Cerebellar cortex (tissue), 1 donor: ENCODE measurements at places on chromosomes 12 and 14.

- no peak for DNase-seq
Measured at GRCh38 chr12:49344486-49345050, 2.1 kb upstream of the DNAJC22 start.

- no peak for DNase-seq
Measured at GRCh38 chr14:71526388-71526787, 405.8 kb upstream of the RGS6 start.

GRCh38 chr12:103814436-103814835 is 26.6 kb downstream of the NT5DC3 start:
- DNase-seq: no peak

- DNase-seq: no peak
Measured at GRCh38 chr12:53568809-53569557, 57.2 kb downstream of the ATF7 start.

- DNase-seq: peak; percentile 68
Measured at GRCh38 chr12:26614011-26614616, 218.9 kb downstream of the ITPR2 start.

GRCh38 chr12:25424211-25424731 is 128.8 kb downstream of the LMNTD1 start:
- no peak for DNase-seq

DNA sequence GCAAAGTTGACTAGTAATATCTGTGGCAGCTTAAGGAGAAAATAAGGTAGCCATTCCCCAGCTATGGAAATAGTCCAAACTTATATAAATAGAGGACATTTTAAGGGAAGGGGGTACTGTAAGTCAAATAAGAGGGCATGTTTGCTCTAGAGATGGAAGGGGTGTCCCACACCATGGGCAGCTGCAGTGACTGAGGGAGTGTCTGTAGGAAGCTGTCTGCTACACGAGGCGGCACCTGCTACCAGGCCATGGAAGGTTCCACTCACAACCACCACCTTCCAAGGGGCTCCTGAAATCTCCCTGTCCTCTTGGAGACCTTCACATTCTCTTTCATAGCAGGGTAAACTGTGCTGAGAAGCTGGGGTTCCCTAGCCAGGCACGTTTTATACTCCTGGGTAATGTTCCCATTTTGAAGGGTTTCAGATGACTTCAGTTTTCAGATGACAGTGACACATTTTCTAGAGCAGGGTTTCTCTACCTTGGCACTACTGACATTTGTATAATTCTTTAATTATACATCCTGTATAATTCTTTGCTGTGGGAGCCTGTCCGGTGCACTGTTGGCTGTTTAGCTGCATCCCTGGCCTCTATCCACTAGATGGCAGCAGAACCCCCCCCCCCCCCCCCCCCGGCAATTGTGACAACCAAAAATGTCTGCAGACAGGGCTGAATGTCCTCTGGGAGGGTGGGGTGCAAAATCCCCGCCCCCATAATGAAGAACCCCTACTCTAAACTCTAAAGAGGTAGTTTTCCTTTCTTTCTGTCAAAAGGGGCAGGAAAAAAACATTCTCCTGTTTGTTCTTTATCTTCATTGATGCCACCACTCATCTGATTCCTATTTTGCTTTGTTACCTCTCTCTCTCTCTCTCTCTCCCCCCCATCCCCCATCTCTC is 11.6 kb upstream of the SMCO2 start:
- no peak for DNase-seq

DNA sequence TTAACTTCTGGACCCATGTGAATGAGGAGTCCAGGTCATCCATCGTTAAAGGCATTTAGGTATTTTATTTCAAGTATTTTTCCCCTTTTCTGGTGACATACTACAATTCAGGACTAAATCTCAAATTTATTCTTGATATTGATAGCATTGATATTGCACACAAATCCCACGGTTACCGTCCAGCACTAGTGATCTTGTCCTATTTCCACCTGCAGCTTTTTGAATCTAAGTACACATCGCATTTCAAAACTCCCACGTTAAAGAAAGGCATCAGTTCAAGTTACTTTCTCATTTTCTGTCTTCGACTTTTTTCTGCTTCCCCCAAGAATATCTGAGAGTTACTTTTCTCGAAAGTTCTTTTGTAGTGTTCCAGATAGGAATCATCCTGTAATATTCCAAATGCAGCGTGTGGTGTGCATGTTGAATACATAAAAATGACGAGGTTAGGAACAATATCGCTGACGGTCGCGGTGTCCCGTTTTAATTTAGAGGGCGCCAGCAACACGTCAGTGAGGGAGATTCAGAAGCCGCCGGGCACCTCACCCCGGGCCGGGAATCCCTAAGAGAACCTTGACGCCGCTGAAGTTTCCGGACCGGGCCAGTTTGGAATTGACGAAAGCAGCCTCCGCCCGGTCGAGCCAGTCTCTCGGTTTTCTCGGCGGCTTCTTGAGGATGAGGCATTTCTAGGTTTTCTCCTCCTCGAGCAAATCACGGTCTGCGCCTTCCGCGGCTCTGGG is 569 bp upstream of the RGS6 start:
- peak; percentile 6 for DNase-seq

GRCh38 chr12:104280717-104281458 is 22.7 kb upstream of the EID3 start:
- DNase-seq: no peak

DNA sequence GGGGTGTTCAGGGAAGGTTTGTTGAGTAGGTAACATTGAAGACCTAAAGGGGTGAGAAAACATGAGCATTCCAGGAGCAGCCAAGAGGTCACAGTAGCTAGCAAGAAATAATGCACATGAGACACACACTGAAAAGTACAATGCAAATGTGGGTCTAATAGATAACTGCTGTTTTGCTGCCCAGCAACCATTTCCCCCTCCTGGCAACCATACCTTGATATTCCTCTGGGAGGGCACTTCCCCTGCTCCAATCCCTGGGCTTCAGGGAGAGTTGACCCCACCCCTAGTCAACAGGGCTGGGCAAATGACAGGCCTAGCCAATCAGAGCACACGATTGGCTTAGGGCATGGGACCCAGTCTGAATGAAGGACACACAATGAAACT is 8.5 kb upstream of the ACTN1 start:
- peak; percentile 37 for DNase-seq

- peak; percentile 80 for DNase-seq
Measured at GRCh38 chr12:52884526-52885293, 20.2 kb downstream of the KRT8 start.

DNA sequence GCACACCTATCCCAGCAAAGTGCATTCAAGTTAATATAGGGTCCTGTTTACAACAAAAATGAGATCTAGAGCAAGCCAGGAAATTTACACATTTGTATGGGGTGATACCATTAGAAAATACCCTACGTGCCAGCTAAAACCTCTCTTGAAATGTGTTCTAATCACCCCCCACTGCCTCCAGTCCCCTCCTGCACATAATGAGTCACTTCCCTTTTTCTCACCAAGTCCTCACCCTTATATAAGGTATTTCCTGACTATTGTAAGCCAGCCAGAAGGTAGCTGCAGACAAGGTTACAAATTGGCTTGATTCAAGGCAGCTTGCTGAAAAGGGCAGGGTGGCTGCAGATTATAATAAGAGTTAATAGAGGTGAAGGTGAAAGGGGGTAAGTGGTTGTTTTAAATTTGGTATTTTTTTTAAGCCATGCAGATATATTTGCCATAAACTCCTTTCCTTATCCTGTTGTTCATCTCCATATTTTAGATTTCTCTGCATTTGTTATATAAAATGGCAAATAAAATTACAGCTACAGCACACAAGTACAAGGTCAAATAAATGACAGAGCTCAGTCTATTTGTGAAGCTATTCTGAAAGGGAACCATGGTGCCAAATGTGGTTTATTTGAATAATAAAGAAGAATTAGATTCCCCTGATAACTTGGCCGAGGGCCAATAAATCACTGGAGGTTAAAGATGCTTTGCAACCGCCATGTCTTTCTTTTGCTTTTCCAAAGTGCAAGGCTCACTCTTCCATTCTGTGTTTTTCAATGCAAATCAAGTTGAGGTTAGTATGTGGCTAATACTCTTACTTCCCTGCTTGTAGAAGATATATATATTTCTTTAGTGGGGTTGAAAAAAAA is 385.9 kb downstream of the EGLN3 start:
- DNase-seq: no peak

- no peak for DNase-seq
Measured at GRCh38 chr14:93304771-93305170, 28.1 kb downstream of the BTBD7 start.

- no peak for DNase-seq
Measured at GRCh38 chr14:97757491-97757890, 960.3 kb downstream of the VRK1 start.

- no peak for DNase-seq
Measured at GRCh38 chr14:92489394-92490238, 24.0 kb upstream of the RIN3 start.

DNA sequence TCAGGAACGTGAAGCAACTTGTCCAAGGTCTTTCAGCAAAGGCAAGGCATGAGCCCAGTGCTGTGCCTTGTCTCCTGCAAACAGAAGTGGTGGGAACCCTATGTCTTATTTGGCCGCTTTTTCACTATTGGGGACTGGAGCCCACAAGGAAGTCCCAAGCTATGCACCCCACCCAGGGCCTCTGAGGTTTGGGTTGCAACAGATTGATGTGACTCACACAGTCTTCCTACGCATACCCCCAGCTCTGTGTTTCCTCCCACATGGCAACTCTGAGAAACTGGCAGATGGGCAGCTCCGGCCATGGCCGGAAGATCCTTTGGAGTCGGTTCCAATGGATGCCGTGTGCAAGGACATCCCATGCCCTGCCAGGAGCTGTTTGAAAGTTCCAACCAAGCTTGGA is 28.3 kb upstream of the CMKLR1 start:
- peak; percentile 91 for DNase-seq

GRCh38 chr12:131832321-131833231 is 4.4 kb downstream of the MMP17 start:
- no peak for DNase-seq

DNA sequence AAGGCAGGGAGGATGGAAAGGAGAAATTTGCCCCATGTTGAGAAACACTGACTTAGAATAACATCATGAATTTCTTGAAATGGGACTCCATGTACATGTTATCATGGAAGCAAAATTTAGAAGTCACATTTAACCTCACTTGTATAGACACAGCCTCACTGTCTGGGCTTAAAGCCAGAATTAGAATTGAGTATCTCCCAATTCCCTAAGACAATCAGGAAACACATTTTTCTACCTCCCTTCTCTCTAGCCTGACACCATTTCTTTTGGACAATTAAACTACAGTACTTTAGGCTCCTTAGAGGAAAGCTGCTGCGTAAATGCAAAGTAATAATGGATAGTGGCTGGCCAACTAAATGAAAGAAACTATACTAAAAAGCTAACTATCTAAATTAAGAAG is 795.5 kb downstream of the C12orf50 start:
- DNase-seq: peak; percentile 42

DNA sequence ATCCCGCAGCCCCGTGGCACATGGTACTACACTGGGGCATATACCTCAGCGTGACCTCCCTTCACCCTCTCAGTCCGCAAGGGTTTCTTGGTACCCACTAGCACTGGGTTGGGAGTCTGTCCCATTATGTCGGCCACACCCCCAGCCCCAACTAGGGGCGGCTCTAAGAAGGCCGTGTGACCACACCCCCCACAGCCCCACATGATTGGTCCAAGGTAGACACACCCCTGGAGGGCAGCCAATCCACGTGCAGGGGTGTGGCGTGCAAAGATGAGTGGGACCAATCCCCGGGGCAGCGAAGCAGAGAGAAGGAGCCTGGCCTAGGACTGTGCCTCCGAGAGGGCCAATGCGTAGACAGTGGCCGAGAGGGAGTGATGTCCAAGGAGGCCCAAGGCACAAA is 34.6 kb upstream of the BEGAIN start:
- no peak for DNase-seq

- no peak for DNase-seq
Measured at GRCh38 chr12:38872156-38872555, 33.2 kb downstream of the CPNE8 start.

DNA sequence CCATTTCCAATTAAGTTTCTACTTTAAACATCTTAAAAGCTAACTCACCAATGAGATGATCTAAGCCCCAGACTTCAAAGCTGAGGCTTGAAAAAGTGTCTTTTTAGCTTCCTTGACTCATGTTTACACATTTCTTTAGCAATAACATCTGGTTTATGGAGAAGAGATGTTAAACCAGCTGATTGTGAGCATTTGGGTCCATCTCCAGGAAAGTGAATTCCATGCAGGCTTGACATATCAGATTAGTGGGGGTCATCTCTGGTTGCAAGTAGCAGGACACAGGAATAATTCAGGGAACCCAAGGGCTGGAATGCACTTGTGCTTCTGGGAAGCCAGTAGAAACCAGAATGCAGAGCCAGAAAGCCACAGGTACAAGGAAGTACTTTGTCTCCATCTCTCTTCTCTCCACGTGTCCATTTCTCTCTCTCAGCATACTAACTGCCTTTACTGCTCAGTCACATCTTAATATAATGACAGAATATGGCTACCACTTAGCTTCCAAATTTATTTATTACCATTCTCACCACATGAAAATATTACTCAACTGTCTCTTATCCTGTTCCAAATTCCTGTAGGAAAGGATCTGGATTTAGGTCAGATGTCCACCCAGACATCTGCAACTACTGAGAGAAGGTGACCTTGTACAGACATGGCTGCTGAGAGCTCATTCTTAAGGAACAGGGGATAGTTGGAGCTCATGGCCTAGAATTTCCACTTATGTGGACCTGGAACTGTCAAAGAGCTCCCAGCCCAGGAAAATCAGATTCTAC is 104.4 kb downstream of the SCN8A start:
- no peak for DNase-seq

- DNase-seq: no peak
Measured at GRCh38 chr12:51200156-51200555, 17.7 kb downstream of the POU6F1 start.

GRCh38 chr14:89303456-89304435 is 113.3 kb downstream of the FOXN3 start:
- DNase-seq: peak; percentile 73

DNA sequence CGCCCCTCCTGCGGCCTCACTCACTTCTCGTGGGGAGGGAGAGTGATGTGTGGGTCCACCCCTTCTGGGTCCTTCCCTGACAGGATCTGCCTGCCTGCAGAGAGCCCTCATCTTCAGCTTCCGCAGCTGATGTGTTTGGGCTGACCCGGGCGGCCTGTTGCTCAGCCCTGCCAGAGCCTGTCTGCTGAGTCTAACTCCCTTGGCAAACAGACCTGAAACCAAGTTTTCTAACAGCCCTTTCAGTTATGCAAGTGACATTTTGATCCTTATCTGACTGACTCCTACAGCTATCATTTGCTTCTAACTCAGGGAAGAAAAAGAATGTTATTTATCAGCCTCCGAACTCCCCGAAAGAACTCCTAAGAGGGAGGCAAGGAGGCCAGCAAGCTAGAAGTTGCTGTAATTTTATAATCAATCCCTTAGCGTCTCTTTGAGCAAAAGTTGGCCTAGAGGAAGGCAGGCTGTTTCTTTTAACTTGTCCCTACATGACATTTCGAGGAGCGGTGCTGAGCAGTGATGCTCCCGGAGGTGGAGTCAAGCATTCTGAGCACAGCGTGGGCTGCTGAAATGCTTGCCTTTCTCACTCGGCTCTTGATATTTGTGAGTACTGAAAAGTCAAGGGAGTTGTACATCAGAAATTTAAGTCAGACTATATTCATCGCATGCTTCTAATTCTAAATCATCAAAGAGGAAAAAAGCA is 31.5 kb upstream of the CACNA2D4 start:
- DNase-seq: no peak
